NCI-H1930 (cell line): ENCODE measurements at places on chromosomes 11 and 22.
A peak's percentile ranks its signal among the peaks of the same experiment; 100 is the strongest.

GRCh38 chr11:102081313-102081712 is 28.9 kb upstream of the YAP1 start:
- DNase-seq, result no peak

DNA sequence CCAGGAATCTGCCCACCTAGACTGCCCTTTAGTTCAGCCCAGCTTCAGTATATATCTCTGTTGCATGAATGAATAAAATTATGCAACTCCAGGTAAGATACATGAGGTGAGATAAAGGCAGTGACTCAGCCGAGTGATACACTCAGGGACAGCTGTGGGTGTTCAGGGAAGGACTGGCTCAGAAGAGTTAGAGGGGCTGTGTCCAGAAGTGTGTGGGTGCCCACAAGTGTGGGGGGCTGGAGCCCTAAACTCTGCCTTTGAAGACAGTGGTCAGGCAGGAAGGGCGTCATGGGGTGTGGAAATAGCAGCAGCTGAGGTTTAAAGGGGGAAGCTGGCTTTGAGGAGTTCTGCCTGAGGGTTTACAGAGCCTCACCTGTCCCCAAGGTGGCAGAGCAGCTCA is 8.3 kb downstream of the FTH1 start:
- DNase-seq, result no peak

DNA sequence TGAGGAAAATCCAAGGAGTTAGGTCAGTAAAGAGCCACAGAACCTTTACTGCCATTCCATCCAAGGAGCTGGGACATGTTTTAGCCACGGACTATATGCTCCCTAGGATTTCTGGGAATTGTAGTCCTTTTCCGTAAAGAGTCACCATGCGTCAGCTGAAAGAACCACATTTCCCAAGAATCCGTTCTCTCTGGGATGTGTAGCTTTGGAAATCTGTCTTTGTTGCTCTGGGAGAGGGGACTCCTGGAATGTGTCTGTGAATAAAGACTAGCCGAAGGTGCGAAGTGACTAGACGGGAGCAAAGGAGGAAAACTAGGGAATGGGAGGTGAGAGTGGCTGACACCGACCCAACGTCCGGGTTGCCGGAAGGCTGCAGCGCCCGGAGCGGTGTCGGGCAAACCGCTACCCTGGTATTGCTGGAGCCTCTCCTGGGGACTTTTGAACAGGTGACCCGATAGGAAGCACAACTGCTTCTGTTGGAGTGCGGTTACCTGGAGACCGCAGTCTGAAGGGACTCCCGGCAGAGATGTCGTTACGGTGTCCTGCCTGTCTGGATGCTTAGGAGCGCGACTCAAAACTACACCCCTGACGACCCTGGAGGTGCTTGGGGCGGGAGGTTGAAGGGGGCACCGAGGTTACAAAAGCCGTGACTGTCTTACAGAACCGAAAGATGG is at the start of gene IFTAP:
Gene IFTAP, plus strand, starts transcription at position 187 of the 674 bp plus-strand sequence. CDS start 15,602 bp downstream, outside the sequence.
- DNase-seq, result peak; percentile 92

DNA sequence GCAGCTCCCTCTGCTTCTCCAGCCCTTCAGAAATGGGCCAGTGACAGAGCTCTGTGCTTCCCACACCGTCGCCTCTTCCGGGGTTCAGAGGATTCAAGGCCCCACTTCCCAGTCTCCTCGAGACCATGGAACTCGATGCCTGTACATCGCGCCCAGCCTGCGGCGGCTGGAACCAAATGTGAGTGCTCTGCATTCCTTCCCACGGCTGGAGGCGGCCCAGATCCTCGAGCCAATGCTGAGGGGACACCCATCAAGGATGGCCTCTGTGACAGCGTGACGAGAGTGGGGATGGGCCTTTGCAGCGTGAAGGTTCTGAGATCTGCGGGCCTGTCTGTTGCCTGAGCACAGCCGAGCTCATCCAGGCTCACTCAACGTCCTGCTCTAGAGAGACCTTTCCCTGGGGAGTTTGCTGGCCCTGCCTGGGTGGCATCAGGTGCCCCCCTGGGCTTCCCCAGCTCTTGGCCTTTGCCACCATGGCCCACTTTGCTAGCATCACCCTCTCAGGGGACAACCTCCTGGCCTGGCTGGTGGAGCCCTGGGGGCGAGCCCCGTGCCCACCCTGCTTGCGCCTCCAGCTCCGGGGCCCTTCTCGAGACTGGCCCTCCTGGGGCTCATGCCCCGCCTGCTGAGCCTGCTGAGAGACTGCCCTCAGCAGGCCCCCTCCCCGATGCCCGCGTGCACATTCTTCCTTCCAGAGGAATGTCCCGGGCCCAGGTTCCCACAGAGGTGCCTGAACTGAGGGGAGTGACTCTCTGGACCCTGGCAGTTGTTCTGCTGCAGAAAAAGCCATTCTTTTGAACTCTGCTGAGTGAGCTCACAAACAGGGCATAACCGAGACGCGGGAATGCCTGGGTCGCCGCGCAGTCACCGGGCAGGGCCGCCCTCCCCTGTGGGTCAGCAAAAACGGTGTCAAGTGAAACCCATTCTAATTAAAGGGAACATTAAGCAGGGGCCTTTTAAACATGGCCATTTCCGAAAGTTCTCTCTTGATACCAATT is 7.3 kb upstream of the MYEOV start:
- DNase-seq, result no peak

DNA sequence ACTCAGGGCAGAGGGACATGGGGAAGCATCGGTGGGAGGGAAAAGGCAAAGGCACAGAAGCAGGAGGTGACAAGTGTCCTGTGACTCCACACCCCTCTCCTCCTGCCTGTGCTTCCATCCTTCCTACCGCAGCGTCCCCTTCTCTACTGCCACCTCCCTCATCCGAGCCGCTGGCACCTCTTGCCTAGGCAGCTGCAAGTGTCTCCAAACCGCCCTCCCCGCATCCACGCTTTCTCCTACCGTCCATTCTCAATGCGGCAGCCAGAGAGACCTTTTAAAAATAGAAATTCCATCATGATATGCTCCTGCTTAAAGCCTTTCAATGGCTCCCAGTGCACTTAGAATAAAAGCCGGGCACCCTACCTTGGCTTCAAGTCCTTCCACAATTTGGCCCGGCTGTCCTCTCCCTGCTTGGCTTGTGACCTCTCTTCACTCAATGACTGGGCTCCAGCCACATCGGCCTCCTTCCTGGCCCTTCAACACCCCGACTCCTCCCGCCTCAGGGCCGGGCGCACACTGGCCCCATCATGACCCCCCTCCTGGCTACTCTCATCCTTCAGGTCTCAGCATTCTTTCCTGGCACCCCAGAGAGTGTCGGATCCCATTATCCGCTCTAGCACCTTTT is 16.5 kb downstream of the LRRC10B start:
- DNase-seq, result no peak

- DNase-seq, result peak; percentile 43
Observed at GRCh38 chr11:47152953-47153950, 23.4 kb downstream of the ARFGAP2 start.

- peak; percentile 87 for DNase-seq
Observed at GRCh38 chr11:61949169-61950034, 749 bp upstream of the BEST1 start.

- no peak for DNase-seq
Observed at GRCh38 chr11:6856871-6857270, 6.0 kb upstream of the OR10A2 start.

DNA sequence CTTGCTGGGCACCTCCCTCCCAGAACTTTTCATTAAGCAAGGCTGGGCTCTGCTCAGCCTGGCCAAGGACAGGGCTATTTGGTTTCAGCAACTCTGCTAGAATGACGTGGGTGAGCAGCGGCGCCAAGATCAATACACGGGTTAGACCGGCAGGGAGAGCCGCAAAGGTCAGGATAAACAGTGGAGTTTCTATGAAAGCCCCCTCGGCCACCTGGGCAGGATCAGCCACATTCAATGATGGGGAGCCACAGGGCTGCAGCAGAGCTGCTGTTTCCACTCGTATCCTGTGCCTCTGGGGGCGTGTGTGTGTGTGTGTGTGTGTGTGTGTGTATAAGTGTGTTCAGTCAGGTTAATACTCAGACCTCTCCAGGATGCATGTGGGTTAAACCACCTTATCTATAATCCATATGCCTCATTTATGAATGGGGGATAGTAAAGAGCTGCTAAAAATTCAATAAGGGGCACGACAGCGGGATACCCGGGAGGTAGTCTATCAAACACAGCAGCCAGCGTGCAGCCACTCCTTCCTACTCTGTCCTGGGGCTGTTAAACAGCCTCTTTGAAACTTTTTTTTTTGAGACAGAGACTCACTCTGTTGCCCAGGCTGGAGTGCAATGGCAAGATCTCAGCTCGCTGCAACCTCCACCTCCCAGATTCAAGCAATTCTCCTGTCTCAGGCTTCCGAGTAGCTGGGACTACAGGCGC is 34.8 kb downstream of the MYH9 start:
- no peak for DNase-seq
